ENCODE measurements at places on chromosomes 7 and 10.

- DNase-seq = no peak
Measured at GRCh38 chr7:78125884-78126283, 327.3 kb downstream of the PHTF2 start.

DNA sequence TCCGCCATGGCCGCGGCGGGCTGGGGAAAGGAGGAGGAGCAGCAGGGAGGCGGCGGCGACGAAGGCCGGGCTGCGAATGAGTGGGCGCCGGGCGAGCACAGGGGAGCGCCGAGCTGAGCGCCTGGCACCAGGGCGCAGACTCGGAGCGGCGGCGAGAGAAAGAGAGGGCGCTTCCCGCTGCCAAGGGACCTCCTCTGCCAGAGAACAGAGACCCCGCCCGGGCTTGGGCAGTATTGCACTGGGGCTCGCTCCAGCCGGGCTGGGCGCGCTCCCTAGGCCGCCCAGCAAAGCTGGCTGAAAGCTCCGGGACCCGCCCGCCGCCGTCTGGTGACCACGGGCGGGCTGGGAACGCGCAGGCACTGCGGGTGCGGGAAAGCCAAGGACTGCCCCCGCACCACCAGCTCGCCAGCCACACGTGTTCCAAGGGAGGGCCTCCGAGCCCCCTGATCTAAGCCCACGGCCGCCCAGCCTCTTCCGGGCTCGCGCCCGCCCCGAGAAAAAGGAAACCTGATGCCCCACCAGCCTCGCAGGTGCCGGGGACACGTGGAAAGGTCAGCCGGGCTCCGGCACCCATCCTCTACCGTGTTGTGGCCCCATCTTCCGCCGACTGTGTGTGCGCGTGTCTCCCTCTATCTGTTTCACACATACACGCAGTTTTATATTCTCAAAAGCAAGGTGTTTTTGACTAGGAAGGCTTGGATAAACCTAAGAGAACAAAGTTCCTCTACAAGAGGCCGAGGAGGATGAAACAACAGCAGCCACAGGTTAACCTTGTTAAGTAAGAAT, at the start of gene CCDC6:
Gene CCDC6 (minus strand): TSS at position 140 of the 786 bp plus-strand sequence. CDS start 132 bp downstream, at position 8.
- DNase-seq = peak; percentile 97

- DNase-seq = no peak
Measured at GRCh38 chr7:80187727-80188126, 53.1 kb downstream of the GNAI1 start.

DNA sequence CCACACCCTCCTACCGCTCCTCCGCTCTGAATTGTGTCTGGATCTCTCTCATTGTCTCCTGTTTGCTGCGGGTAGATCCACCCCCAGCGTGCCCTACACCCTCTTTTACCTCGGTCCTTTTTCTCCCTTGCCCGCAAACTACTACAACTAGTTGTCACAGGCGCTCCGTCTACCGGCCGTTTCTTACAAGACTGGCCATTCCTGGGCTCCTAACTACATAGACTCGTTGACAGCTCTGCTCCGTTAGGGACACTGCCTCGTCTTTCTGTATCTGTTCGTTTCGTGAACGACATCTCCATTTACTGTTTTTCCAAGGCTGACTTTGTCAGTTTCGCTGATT, 786 bp downstream of the TAF3 start:
- DNase-seq = peak; percentile 56

DNA sequence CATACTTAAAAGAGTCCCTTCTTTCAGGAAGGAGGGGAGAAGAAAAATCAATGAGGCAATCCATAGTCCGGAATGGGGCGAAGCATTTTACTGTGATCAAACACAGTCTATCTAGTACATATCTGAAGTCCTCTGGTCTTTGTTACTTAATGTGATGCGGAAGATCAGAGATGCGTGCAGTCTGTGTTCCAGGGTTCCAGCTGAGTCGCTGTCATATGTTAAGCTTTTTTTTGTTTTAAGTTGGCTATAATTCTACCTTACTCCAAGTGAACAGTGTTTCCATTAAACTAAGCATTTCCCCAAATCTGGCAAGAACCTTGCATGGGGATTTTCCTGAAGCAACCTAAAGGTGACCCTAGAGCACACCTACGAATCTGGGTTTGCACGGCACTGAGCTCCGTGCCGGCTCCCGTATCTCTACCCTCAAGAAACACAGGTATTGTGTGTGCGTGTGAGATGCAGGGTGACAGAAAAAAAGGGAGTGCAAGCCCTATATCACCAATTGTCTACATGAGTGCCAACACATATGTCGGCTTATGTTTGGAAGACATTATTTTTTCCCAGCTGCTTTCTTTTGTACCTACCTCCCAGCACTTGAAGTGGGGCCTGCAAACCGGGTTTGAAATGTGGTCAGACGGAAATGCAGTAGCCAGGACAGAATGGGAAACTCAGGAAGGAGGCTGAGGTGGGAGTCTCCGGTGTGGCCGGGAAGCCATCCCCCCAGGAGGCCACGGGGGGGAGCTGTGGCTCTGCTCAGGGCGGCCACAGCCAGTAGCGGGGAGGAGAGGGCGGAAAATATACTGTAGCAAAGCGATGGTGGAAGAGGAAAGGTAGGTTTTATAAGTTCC, 435.8 kb upstream of the MGMT start:
- peak; percentile 69 for DNase-seq

DNA sequence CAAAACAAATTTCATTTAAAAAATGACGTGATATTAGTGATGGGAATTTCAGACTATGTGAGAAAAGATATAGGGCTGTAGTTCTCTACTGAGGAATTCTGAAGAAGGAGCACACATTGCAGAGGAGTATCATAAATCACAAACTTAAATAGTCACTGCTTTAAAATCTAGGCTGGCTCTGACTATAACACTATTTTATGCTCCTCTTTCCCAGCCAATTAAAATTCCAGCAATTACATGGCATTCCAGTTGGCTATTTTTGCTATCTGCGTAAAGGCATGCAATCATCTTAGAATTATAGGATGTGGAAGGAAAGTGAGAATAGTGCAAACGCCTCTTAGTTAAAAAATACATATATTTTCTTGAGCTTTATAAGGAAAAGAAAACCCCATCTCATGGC, 123.1 kb downstream of the GNAI1 start:
- no peak for DNase-seq

DNA sequence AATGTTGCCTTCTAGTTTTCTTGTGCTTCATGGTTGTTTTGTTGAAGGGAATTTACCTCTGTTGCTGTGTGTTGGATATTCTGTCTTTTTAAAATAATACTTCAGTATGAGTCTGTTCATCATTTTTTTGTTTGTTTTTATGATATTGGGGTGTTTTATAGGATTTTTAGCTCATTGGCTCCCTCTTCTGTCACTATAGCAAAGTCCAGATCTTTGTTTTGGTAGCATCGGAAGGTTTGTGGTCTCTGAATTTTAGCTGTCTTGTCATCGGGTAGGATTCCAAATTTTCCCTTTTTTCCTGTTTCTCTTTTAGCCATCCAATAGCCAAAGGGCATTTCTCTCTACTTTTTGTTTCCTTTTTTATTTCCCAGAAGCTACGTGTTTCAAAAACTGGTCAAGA, 91.4 kb downstream of the EXOC4 start:
- peak; percentile 34 for DNase-seq

- no peak for DNase-seq
Measured at GRCh38 chr10:56298941-56299340, 62.1 kb downstream of the ZWINT start.

GRCh38 chr10:119132521-119133345, 28.8 kb downstream of the DENND10 start:
- no peak for DNase-seq

DNA sequence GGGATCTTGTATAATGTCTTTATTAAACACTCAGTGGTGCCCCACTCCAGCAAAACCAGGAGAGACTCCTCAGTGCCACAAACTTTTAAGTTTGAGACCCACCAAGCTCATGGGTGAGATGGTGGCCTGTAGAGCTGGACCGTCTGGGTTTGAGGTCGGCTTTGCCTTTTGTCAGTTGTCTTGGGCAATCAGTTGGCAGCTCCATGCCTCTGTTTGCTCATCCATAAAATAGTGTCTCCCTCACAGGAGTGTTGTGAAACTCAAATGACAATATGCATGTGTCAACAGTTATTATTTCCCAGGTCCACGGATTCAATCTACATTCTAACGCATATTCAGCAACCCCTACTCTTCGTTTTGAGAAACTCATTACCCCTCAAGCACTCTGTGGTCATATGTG, 367.8 kb upstream of the C7orf33 start:
- no peak for DNase-seq

DNA sequence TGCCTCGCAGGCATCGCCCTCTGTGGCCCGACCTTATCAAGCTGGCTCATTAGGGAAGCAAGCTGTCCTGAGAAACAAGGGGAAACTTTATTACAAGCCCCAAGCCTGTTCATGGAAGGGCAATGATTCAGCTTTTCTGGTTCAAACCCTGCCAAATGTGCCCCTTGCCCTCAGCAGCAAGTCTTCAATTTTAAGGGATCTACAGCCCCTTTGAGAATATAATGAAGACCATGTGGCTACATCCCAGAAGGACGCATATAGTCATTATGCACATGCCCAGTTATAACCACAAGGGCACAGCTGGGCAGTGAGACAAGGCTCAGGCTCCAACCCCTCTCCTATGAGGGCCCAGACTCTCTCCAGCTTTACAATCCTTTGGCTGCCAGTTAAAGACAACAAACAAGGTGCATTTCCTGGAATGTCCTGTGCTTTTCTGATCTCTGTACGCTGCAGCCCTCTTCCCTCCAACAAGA, 56.7 kb downstream of the DDC start:
- no peak for DNase-seq

GRCh38 chr7:725223-726005, 1.1 kb upstream of the DNAAF5 start:
- no peak for DNase-seq

- DNase-seq = no peak
Measured at GRCh38 chr10:89651205-89651915, 6.3 kb upstream of the PANK1 start.

DNA sequence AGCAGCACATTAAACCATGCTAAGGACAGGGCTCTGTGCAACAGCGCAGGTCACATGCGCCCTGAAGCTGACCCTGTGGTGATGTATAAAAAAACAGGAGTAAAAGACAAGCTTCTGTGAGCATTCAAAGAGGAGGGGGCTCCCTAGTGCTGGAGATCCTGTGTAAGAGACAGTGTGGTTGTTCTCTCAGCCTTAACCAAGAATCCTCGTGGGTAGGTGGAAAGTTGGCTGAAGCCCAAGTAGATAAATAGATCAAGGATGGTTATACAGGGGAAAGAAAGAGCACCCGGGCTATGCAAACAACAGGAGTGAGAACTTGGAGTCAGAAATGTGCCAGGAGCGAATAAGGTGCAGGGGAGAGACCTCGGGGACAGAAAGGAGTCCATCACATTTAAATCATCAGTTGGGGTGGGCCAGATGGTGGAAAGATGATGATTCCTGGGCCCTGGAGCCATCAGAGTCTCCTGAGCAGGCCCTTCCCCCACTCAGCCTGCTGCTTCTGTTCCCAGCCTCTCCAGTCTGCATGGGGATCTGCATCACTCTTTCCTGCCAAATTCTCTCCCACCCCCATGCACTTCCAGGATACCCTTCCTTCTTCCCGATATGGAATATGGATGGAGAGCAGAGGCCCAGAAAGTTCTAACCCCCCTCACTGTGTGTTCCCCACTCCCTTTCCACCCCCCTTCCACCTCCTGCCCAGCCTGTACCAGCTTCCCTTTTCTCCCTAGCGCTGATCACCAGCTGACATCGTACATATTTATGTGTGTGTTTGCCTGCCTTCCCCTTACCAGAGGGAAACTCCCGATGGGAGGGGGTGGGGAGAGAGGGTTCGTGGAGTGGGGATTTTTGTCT, 78.1 kb upstream of the PRR15 start:
- no peak for DNase-seq

DNA sequence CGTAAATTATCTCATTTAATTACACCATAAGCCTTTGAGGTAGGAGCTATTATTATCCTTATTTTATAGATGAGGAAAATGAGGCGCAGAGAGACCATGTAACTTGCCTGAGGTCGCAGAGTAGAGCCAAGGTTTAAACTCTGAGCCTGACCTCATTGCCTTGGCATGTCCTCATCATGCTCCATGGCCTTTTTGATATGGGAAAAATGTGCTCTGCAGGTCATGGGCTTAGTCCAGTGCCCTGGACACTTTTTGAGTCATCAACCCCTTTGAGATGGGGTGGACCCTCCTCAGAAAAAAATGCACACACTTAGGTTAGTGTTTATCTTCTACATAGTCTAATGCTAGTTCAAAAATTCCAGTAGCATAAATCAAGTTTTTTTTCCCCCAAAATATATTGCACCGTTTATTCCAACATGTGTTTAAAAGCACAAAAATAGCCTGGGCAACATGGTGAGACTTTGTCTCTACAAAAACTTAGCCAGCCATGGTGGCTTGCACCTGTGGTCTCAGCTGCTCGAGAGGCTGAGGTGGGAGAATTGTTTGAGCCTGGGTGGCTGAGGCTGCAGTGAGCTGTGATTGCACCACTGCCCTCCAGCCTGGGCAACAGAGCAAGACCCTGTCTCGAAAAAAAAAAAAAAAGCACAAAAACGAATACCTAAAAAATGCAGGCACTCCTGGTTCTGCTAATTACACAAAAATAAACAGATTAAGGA, 28.6 kb upstream of the TMEM178B start:
- no peak for DNase-seq

- no peak for DNase-seq
Measured at GRCh38 chr10:132700156-132701098, 85.5 kb downstream of the NKX6-2 start.

- peak; percentile 25 for DNase-seq
Measured at GRCh38 chr7:101125989-101126650, 784 bp upstream of the SERPINE1 start.

GRCh38 chr7:155071121-155071651, 1.1 kb downstream of the HTR5A start:
- DNase-seq = no peak

DNA sequence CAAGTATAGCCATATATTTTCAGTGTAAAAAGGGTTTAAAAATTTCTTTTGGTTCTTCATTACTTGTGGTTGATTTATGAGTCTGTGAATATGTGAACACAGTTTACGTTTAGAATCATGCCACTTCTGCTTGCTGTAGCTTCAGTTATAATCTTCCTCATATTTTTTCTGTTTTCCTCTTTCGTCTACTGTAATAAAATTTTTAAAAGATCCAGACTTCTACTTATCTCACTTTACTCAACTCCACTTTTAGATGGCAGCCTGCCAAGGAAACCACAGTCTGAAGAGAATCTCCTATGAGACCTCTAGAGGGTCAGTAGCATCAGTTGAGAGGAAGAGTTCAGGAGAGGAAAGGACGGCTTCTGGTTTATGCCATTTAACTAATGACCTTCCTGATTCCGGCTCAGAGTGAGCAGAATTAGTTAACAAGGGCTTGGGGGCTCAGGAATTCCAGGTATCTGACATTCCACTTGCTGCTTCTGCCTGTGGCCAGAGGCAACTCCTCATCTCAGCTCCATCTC, 21.4 kb downstream of the CREB5 start:
- DNase-seq = peak; percentile 40

- no peak for DNase-seq
Measured at GRCh38 chr10:128461991-128462390, 335.8 kb upstream of the MKI67 start.

DNA sequence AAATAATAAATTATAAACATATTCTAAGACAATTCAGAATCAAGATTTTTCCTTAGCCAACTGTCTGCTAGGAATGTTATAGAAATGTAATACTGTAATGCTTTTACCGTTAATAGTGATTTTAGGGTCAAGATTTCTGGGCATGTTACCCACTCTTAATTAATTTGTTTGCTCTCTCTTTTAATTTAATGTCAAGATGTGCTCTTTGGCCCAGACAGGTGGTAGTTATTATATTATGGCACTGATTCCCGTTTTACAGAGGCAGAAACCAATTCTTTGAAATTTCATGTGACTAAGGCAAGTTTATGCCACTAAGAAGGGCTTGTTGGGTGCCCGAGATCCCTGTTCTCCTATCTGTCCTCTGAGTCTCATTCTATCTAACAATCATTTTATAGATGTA, 959 bp upstream of the FAM107B start:
- DNase-seq = no peak
